NCI-H510A treated with DMSO at 0.1 percent for 48 hours (cell line): ENCODE measurements at places on chromosomes 4 and X.
A peak's percentile ranks its signal among the peaks of the same experiment; 100 is the strongest.

GRCh38 chrX:131746491-131746968, 202.7 kb downstream of the OR13H1 start:
- peak; percentile 59 for DNase-seq

DNA sequence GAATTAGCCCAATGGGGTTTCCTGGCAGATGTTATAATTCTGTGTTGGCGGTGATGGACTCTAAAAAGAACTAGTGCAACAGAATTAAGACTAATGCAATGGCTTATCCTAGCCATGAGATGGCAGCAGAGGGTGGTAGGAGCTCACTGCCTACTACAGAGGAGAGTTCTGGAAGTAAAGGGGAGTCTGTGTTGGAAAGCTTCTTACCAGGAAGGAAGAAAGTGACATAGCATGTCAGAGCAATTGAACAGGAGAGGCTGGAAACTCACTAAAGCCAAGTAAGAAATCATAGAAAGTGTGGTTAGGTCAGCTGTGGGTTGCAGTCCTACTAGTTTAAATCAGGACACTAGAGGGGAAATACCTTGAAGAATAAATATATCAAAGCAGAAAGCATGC, 6.3 kb upstream of the TRPC5OS start:
- peak; percentile 60 for DNase-seq

DNA sequence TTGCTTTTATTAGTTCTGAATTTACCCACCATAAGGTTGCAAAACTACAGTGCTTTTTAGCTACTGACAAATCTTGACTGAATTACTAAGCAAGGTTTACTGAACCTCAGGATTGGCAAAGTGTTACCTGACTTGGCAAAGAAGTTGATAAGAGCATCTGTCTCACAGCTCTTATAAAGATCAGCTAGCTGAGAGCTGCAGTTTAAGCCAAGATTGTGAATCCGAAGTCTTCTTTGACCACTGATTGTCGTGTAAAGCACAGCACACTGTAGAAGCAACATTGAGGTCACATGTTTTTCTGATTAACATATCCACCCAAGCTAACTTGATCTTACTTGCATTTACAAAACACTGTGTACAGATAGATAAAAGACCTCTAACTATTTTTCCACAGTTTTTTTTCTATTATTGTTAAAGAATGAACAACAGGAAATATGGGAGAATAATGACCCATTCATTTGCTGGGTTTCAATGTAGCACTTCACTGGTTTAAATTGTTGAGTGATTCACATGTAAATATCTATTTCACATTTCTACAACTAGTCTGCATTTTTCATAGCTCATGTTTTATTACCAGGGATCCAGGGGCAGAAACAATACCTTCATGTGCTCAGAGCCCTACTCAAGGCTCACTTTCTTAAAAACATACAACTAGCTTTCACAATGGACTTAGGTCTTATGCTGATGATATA, 54.0 kb downstream of the METTL14 start:
- no peak for DNase-seq

- no peak for DNase-seq
Observed at GRCh38 chr4:169840554-169840953, 82.8 kb upstream of the HPF1 start.

- DNase-seq, result no peak
Observed at GRCh38 chr4:158002173-158002572, 170.7 kb downstream of the GASK1B start.

- DNase-seq, result no peak
Observed at GRCh38 chr4:72531322-72531721, 37.7 kb downstream of the ADAMTS3 start.

- no peak for DNase-seq
Observed at GRCh38 chrX:19866626-19867410, 20.6 kb downstream of the SH3KBP1 start.

DNA sequence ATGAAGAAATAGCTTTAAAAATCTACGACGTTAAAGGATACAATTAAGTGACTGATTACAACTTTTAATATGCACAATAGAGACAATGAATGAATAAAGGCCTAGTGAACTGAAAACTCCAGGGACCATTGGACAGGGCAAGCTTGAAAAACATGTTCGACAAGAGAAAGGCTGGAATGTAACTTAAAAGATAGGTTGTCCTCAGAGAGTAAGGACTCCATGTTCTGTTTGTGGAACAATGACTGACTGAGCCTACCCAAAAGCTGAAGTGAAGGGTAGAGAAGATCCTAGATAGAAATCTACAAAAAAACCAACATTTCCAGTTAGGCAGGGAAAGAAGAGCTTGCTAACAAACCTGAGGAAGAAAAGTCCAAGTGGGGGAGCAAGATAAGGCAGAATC, 173.4 kb downstream of the NR3C2 start:
- no peak for DNase-seq

DNA sequence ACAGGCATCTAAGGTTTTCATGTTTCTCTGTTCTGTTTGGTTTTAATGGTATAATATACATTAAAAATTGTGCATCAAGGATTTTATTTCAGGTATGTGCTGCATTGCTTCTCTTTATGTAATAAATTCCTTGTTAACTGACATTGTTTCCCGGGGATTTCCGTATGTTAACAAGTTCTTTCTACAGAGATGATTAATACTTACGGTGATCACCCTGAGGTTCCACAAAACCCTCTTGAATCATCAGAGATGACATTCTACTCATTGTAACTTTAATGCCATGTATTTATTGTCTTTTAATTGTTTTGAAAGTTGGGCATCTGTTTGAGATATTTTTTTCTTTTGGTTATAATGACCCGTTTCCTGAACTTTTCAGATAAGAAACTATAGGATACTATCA, 37.5 kb downstream of the ARHGAP10 start:
- no peak for DNase-seq

GRCh38 chrX:17374619-17375366, at the start of gene NHS:
TSS of gene NHS (plus strand) at chrX:17375200. CDS start at chrX:17375758, 558 bp downstream.
- DNase-seq, result peak; percentile 49

GRCh38 chr4:24551492-24552289, 32.7 kb downstream of the DHX15 start:
- DNase-seq, result no peak

GRCh38 chr4:177546745-177547144, 104.5 kb upstream of the AGA start:
- no peak for DNase-seq

- no peak for DNase-seq
Observed at GRCh38 chrX:142804085-142804484, 221.6 kb upstream of the SPANXN4 start.

DNA sequence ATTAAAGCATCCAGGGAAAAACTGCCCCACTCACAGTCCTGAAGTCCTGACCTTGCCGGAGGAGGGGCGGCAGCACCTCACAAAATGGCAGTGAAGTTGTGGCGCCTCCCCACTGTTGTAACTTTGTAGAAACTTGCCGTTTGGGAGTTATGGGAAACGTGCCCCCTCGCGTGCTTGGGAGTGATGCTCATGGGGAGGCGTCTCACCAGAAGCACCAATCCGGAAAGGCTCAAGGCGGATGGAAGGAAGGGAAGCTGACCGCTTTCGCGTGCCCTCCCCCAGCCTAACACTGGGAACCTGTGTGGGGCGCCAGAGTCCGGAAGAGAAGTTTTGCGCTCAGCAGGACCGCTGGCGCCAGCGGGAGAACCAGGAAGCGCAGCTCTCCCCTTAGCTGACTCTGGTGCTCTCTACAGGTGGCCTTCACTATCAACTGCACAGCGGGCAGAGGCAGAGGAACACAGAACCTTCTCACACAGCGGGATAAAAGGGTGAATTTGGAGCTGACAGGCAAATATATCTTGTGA, at the start of the genes CT45A10 and SAGE1:
Gene CT45A10 (minus strand): TSS at position 151 of the 524 bp plus-strand sequence. CDS start 8,100 bp downstream, outside the sequence.
Gene SAGE1 (plus strand): TSS at position 423 of the 524 bp plus-strand sequence. CDS start 2,527 bp downstream, outside the sequence.
- DNase-seq, result no peak

GRCh38 chr4:83381173-83381572, 46.5 kb upstream of the HPSE start:
- DNase-seq, result no peak

- no peak for DNase-seq
Observed at GRCh38 chrX:104670051-104670450, 104.1 kb downstream of the IL1RAPL2 start.

GRCh38 chr4:54378461-54378860, 149.4 kb downstream of the PDGFRA start:
- DNase-seq, result no peak

DNA sequence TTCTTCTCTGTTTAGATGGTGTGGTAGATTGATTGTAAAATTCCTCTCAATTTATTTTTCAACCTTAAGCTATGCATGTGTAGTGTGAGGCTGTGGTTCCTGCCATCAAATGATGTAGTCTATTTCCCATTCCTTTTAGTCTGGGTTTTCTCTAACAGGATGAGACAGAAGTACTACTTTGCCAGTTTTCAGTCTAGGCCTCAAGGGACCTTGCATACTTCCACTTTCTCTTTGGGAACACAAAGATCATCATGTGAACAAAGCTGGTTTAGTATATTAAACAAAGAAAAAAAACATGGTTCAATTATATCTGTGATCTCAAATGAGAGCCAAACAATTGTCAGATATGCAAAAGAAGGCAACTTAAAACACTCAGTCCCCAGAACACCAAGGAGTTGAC, 1284.0 kb downstream of the RAPGEF2 start:
- DNase-seq, result no peak

- DNase-seq, result no peak
Observed at GRCh38 chr4:26076000-26076587, 162.1 kb downstream of the SMIM20 start.

DNA sequence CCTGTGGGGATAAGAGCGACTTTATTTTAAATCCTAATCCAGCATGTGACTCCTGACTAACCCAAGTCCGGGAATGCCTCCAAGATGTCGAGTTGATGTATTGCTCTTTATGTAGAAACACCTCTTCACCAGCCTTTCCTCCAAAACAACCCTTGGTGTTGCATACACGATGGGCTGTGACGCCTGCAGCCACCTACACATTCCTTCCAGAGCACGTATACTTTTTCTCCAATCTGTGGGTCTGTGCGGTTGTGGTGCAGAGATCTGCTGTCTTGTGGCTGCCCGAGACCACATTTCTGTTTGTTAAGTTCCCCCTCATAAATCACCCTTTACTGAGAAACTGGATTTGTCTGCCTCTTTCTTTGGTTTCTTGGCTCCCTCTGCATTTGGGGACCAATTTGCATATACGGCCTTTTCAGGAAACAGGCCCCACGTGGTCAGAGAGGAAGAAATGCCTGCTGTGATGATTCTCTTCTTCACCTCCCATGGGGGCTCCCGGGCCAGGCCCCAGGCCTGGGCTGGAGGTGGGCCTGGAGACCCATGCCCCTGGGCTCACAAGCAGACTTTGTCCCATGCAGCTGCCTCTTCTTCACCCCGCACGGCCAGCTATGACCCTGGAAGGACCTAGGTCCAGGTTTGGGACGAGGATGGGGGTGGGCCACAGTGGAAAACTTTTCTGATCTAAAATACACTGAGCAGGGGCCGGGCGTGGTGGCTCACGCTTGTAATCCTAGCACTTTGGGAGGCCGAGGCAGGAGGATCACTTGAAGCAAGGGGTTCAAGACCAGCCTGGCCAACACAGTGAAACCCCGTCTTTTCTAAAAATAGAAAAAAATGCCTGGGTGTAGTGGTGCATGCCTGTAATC, 21.4 kb upstream of the AFAP1 start:
- DNase-seq, result no peak

GRCh38 chr4:142473218-142473959, 372.7 kb downstream of the INPP4B start:
- DNase-seq, result peak; percentile 79

DNA sequence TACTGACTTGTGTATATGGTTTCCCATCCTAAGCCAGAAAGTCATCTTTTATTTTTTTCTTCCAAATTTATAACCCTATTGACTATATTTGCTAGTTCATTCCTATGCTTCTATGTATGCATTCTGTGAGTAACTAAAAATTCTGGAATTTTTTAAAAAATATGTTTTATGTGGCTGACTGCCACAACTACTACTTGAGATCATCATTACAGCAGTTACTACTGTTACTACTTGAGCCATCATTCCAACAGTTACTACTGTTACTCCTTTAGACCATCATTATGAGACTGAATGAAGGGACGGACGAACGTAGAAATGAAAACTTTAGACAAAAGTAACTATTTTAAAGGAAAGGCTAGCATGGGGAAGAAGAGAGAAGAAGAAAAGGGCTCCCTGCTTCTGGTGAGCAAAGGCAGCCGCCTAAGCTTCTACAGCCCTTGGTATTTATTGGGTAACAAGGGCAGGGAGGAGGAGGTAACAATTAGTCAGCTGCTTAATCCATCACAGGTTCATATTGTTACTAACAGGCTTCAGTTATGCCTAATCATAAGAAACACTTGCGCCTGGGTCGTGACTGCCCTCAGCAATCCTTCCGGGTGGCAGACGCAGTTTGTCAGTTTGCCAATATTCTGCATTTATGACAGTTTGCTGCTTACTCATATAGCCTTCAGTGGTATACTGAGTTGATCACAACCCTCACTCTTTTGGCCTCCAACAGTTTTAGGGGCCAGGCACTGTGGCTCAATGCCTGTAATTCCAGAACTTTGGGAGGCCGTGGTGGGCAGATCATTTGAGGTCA, 80.4 kb downstream of the PDLIM5 start:
- no peak for DNase-seq

GRCh38 chr4:143397335-143397734, 60.7 kb downstream of the GAB1 start:
- DNase-seq, result no peak

DNA sequence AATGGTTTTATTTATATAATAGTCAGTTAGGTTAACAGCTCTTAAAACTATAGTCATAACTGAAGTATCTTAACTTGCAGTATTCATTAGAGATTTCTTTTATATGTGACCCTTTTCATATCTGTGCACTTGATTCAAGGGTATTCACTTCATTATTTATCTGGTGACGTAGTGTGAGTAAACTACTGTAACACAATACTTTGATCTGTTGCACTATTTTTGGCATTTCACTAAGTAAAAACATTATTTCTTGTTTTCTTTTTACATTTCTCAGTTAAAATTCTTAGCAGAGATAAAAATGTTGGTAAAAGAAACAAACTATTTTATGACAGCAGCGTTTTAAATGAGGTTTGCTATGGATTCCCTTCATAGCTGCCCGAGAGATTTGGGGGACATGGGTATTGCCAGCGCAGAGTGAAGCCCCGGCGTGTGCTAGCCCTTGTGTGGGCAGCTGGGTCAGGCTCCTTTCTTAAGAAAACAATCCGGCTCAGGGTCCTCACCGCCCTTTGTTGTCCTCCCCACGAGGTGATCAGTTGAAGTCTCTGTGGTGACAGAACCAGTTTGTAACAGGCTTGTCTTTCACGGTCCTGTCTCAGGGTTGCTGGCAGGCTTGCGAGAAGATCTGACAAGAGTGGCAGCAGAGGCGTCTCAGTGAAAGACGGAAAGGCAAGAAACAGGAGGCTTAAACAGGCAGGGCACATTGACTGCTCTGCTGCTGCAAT, 293.4 kb downstream of the BMPR1B start:
- DNase-seq, result no peak

GRCh38 chr4:155809835-155810234, 51.0 kb downstream of the GUCY1B1 start:
- peak; percentile 35 for DNase-seq

DNA sequence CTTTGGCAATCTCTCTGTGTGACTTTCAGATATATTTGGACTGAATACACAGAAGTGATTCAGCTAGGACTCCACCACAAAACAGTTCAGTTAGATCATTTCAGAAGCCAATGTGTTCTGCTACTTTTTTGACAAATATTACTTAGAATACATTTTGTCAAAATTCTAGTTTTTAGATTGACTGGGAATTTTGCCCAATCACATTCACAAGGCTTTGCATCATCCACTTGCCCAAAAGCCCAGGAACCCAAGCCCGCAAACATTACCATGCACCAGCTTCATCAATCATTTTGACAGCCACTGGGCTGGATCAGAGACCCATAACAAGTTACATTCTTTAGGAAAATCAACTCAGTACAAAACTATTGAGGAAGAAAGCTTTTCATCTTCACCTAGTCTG, 256.6 kb upstream of the NDST3 start:
- DNase-seq, result no peak

GRCh38 chr4:93761286-93761685, 67.3 kb upstream of the ATOH1 start:
- DNase-seq, result no peak

- no peak for DNase-seq
Observed at GRCh38 chr4:95118497-95118896, 360.7 kb downstream of the BMPR1B start.
